ENCODE measurements at places on chromosomes 2 and 18.

DNA sequence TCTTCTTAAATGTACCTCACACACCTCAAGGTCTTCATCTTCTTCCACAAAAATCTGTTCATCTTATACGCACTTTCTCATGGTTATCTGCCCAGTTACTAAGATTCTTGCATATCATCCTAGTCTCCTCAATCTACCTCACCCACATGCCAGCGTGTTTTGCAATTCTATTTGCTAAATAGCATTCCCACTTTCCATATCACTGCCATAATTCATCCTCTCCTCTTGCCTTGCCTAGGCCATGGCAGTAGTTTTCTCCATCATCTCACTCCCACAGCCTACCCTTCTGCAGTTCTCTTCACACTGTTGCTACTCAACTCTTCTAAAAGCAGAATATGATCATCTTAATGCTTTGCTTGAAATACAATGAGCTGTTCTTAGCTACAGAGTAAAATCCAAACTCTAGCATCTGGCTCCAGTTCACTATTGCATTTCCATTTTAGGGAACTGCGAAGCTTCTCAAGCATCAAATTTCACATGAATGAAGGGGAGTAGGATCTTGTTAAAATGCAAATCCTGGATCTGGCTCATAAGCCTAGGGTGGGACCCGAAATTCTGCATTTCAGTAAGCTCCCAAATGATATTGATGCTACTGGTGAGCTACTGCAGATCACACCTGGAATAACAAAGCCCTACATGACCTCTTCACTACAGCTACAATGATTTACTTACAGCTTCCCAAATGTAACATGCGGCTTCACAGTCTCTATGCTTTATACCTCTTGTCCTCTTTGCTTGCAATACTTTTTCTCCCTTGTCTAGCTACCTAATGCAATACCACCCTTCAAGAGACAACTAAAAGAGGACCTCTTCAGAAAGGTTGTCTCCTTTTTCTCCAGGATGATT, 293.9 kb downstream of the SATB2 start:
- DNase-seq = no peak

- DNase-seq = peak; percentile 24
Measured at GRCh38 chr2:203690441-203691047, 15.9 kb upstream of the CD28 start.

GRCh38 chr18:79403723-79404566, 8.2 kb downstream of the NFATC1 start:
- DNase-seq = no peak

DNA sequence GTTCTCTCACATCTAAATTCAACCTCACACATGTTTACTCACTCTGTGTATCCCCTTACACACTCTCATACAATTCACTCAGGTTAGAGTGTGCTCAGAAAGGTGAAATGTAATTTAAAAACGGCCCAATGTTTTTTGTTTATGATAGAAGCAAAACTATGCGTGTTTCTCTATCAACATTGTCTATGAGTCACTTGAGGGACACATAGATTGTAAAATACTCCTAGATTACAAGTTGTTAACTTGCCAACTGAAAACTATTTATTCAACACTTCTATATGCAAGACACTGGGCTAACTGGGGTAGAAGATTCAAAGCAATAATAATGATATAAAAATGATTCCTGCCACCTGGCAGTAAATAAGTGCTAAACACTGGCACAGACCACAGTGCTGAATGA, 24.6 kb downstream of the CCDC195 start:
- DNase-seq = no peak

DNA sequence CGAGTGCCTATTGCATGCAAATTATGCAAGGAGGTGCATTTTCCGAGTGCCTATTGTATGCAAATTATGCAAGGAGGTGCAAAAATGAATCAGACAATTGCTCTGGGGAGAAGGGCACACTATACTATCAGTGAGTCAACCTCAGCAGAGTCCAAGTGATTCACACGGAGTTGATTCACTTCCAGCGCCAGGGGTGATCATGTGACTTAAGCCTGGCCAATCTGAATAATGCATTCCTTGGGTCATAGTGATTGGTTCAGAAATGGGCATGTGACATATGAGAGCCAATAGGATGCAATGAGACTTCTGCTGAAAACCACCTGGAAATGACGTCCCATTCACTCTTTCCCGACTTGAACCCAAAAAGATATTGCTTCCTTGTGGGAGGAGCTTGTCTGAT, 152.2 kb downstream of the DAW1 start:
- no peak for DNase-seq

DNA sequence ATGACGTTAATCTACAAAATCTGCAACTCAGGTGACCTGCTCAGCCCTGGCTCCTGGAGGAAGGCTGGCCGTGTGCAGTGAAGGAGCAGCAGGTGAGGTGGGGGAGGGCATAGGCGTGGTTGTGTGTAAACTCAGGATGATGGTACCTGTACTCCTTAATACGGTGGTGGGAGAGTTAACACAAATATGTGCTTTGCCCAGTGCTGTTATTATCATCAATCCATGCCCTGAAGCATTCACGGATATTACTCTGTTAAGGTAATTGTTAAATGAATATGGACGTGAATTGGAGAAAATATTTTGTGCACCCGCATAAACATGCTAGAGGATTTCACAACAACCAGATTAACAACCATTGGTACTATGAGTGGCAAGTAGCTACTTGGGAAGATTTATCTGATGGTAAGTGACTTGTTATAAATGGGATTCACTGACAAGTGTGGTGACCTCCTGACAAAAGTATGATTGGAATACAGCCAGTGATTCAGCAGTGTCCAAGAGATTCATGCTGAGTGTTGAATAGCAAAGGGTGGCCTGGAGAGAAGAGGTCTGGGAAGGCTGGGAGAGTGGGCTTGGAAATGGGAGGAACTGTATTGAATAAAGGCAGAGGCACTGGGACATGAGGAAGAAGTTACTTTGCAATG, 194.1 kb downstream of the TPGS2 start:
- no peak for DNase-seq

DNA sequence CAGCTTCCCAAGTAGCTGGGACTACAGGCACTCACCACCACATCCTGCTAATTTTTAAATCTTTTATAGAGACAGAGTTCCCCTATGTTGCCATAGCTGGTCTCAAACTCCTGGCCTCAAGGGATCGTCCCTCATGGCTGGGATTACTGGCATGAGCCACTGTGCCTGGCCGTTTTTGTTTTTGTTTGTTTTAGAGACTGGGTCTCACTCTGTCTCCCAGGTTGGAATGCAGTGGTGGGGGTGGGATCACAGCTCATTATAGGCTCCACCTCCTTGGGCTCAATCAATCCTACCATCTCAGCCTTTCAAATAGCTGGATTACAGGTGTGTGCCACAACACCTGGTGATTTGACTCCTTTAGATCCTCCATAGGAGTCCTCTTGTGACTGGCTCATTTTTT, 19.5 kb upstream of the ZDBF2 start:
- no peak for DNase-seq

DNA sequence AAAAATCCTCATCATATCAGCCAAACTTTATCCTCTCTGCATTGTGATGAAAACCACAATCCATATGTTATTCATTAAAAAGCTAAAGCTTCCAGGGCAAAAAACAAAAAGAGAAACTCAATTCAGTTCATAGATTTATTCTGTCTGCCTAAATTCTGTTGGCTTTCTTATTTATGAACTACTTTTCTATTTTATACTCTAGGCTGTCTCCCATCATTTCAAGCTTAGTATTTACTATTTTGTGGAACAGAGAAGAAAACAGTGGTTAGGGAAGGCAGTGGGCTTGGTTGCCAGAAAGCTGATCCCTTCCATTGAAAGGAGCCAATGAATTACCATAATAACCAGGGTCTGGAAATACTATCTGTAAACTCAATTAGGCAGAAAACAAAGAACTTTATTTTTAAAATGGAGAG, 71.8 kb downstream of the RAPH1 start:
- DNase-seq = no peak

DNA sequence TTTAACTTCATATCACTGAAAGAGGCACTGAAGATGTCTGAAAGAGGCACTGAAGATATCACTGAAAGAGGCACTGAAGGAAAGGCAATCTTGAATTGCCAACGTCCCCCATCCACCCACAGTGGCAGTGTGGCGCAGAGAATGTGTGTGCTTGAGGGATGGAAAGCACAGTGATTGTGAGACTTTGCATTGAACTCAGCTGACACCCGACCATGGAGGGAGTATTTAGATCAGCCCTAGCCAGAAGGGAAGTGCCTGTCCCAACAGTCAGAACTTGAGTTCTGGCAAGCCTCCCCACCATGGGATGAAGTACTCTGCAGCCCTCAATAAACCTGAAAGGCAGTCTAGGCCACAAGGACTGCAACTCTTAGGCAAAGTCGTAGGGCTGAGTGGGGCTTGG, 33.8 kb downstream of the MAP4K3 start:
- no peak for DNase-seq

GRCh38 chr2:10343658-10344057, 41.0 kb downstream of the HPCAL1 start:
- DNase-seq = no peak

GRCh38 chr2:130185436-130185835, 3.4 kb downstream of the MZT2B start:
- DNase-seq = no peak

All from AG20443 (cell line).